ENCODE measurements at places on chromosomes 2 and 18.
A peak's percentile ranks its signal among the peaks of the same experiment; 100 is the strongest.

GRCh38 chr2:240467659-240468302, 32.3 kb downstream of the GPC1 start:
- DNase-seq = no peak

DNA sequence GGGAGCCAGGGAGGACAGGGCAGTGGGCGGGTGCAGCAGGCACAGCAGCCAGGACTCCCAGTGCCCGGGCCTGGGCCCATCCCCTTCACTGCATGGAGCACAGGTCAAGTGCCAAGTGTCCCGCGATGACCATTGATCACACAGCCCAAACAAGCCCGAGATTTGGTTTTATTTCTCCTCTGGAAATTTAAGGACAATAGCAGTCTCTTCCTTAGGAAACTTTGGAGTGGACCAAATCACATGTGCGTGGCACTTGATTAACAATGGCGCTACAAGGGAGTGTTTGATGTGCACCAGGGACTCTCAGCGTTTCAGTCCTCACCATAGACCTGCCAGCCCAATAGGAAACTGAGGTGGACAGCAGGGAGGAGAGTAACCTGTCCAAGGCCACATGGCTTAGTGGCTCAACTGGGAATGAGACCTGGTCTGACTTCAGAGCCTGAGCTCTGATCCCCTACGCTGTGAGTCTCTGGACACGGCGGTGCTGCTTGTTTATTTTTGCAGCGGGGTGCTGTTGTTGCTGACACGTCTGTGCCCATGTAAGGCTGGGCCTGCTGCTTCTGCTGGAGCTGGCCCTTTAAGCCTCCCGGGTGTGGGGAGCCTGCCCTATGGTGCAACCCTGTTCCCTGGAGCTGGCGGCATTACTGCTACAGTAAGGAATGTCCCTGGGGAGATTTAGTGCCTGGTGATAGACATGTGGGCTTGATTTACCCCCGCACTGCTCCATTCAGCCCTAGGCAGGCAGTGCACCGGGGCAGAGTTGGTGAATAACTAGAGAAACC, 194.2 kb downstream of the INHBB start:
- no peak for DNase-seq

DNA sequence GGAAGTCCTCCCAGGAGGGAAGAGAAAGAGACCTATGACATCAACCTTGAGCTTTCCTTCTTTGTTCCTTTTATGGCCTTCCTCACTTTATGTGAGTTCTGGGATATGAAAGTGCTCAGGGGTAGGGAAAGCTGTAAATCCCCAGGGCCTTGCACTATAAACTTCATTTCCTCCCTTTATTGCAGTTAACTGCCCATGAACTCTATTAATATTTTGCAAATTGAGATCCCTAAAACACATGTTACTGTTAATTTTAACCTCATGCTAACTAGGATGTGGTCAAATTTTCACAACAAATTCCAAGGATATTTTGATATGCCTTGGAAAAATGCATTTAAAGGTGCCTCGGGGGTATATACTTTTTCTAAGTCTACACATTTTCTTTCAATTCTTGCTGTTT, 359.9 kb downstream of the OSR1 start:
- no peak for DNase-seq

- peak; percentile 79 for DNase-seq
Measured at GRCh38 chr2:65435625-65436168, 3.3 kb upstream of the SPRED2 start.

GRCh38 chr2:195984923-195985726, 83.5 kb downstream of the DNAH7 start:
- no peak for DNase-seq

GRCh38 chr2:7625392-7626138, 708.4 kb downstream of the RNF144A start:
- DNase-seq = peak; percentile 66

DNA sequence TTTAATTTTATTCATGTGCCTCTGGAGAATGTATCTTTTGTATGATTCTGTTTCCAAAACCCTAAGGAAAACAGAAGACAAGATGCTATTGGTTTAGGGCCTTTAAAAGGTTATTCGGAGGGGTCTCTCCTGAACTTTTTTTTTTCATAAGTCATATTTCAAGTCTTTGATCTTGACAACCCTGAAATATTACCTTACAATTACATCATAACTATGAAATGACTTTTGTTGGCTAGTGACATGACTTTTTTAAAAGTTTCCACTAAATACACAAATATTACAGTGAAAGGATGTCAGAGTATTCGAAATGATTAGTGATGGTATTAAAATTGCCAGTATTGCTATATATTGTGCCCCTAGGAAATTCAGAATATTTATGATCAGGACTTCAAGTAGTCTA, 31.8 kb upstream of the FZD7 start:
- DNase-seq = no peak

DNA sequence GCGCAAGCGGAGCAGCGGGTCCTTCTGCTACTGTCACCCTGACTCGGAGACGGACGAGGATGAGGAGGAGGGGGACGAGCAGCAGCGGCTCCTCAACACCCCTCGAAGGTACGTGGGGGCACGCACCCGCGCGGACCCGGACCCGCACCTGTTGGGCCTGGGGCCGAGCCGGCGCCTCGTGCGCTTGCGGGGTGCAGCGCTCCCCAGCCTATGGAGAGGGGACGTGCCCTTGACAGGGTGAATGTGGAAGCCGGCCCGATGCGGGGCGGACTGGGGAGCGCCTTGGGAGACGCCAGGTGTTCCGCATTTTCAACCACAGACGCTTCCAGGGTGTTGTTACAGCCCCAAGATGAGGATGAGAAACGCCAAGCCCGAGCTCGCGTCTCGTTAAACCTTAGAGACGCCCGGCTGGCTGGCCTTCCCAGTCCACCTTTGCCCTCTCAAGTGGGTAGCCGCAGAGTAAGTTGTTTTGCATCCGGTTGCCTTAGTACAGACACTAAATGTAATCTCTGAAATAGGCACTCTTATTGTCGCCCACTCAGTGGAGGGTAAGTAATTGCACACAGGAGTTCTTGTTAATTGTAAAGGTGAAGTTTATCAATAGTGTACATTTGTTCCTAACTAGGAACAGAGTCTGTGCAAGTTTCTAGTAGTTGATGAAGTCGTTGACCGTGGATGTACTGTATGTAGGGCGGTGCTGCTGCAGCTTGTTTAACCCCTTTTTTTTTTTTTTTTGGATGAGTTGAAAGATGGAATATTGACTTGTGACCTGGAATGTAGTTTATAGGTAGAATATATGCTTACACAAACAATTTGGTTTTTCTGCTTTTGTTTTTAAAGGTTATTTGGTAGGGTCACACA, 815 bp downstream of the GMCL1 start:
- peak; percentile 61 for DNase-seq

DNA sequence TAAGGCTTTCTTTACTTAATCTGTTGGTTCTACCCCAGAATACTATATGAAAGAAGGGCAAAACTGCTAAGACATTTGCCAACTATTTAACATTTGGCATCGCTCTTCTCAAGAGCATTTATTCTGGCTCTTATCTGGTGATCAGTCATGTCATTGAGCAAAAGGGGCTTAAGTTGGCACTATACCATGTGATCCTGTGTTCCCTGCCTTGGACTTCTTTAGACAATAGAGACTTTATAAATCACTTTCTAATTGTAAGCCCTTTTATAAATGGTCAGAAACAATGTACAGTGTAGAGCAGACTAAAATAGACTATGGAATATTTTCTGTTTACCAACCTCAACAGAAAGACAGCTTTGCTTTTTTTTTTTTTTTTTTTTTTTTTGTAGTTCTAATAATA, 52.1 kb downstream of the GTF3C3 start:
- no peak for DNase-seq

DNA sequence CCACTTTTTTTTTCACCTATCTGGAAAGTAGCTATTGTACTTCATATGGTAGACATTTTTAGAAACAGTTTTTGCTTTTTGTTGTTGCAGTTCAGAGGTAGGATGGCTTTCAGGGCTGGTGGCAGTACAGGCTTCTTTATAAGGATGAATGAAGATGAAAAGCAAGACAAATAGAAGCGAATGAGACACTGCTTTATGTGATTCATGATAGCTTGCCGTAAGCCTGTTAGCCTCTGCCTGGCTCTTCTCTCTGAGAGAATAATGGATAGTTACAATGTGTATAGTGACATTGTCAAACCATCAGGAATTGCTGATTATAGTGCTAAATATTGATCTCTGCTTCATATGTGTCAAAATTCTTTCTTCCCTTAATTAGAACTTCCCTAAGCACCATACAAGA, 173.7 kb downstream of the NR4A2 start:
- DNase-seq = no peak

- DNase-seq = no peak
Measured at GRCh38 chr2:21910832-21911507, 787.2 kb downstream of the TDRD15 start.

GRCh38 chr2:4324531-4324930, 621.2 kb downstream of the DCDC2C start:
- DNase-seq = no peak
